Lower leg skin (tissue), 4 donors: ENCODE measurements at places on chromosomes 2 and 18. TPM values are rescaled to one million over a fixed set of nuclear protein-coding genes. Genes with fewer than 3 reads are reported as not detected.

Gene PLEKHH2
- total RNA-seq, result 10.4 TPM

- DNase-seq, result peak; percentile 20
Observed at GRCh38 chr2:3952866-3953516, 249.6 kb downstream of the DCDC2C start.

Gene INHA
- total RNA-seq, result 0.58 TPM

DNA sequence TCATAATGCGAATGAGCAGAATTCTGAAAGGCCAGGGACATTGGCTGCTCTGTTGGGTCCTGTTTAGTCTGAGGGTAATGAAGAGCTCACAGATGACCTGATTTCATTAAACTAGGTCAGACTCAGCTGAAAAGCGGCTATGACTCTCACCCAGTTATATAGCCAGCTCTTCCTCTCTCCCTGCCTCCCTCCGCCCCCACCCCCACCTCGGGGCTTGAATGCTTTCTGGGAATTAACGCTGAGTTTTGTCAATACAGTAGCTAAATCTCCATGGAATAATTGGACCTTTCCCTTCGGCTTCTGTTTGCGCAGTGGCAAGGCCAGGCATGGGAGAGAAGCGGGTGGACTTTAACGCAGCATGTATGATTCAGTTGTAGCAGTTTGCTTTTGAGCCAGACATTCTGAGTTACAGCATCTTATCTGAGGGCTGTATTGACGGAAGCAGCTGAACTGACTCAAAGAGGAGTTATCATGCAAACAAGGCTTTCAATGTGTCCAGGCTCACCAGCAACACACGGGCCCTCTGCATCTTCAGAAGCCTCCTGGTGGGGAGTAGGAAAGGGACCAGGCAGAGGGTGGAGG lies 110.6 kb downstream of the MYCN start:
- peak; percentile 48 for DNase-seq

Gene SAG
- not detected for total RNA-seq

GRCh38 chr18:63146828-63147409 lies 172.7 kb downstream of the BCL2 start:
- no peak for DNase-seq

Gene CFAP221
- not detected for total RNA-seq

GRCh38 chr2:218218268-218219185 lies 1.5 kb downstream of the ARPC2 start:
- no peak for DNase-seq

DNA sequence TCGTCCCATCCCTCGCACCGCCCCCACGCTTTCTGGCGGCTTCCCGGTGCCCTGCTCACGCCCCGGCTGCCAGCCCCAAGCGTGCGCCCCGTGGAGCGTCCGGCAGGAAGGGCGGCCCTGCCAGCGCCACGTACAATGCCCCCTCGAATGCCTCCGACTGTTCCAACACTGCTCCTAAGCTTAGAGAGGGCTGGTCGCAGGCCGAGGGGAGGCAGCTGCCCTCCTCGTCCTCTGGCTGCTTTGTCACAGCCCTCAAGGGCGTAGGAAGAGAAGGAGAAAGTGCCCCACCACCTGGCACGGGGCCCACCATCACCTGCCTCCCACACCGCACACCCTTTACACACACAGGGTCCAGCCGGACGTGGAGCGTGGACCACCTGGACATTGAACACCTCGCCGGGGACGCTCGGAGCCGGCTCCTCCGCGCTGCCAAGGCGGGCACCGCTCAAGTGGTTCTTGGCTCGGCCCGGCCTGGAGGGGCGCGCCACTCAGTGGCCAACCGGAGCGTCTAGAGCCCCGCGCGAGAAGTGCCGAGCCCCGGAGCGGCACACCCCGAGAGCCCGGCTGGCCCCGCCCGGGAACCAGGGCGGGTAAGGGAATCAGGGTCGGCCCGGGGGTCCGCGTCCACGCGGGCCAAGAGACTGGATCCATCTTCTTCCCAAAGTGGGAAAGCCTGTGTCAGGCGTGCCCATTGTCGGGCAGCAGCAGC lies 830 bp downstream of the DNER start:
- DNase-seq, result no peak

Gene ABCB11
- 0.46 TPM for total RNA-seq

- DNase-seq, result no peak
Observed at GRCh38 chr2:71563872-71564271, 110.5 kb downstream of the DYSF start.

Gene ATG16L1
- total RNA-seq, result 56.9 TPM

DNA sequence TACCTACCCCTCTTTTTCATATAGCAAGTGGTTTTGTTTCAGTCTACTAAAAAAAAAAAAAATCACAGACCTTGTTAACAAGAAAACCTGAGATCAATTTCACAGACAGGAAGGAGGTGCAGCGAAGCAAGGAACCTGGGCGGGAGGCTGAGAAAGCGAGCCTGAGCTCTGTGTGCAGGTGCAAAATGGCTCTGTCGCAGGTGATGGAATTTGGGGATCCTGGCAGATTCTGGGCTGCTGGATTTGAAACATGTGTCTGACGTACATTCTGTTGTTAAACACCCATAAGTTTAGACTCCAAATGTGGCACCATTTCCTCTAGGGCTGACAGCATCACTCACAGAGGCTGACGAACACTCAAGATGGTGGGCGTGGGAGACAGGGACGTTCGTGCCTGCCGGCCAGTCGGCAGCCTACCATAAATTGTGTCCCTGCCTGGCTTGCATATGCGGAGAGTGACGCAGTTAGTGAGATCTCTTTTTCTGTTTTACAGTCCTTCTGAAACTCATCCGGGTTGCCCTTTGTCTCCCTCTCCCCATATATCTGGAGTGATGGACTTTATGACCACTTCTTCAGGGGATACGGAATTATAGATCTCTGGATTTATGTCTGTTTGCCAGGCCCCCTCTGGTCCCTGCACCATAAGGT lies 8.8 kb upstream of the DDX1 start:
- no peak for DNase-seq

Gene LIPG
- total RNA-seq, result 1.9 TPM
